ENCODE measurements at places on chromosomes 13 and 19. TPM values are rescaled to one million over a fixed set of nuclear protein-coding genes. Genes with fewer than 3 reads are reported as not detected.

DNA sequence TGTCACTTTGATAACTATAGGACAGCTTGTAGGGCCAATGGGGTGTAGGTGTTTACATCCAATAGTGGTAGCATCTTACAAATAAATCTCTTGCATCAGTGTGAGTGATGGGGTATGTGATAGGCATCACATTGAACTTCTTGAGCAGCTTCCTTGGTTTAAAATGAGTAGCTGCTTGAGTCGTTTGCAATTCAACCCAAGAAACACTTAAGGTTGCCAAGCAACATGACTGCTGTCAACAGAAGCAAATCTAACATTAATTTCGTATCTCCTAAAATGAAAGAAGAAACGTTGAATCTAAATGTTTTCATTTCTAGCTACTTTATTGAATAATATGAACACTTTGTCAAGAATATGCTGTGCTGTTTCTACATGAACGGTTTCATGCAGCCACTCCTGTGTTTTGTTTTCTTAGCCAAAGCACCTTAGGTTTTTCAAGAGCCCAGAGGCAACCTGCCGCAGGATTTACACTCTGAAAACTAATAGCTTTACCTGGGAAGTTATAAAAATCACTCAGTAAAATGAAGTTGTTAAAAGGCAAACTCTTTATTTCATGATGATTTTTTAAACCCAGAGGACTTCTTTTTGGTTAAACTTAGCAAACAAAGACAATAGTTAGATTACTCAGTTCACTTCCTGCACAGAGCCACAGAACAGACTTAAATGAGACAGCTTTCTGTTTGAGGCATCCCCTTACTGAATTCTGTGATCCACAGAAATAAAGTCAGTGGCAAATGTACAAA is 305.2 kb downstream of the MTUS2 start:
- no peak for DNase-seq

- no peak for DNase-seq
Measured at GRCh38 chr19:43682824-43683661, 13.1 kb upstream of the PLAUR start.

DNA sequence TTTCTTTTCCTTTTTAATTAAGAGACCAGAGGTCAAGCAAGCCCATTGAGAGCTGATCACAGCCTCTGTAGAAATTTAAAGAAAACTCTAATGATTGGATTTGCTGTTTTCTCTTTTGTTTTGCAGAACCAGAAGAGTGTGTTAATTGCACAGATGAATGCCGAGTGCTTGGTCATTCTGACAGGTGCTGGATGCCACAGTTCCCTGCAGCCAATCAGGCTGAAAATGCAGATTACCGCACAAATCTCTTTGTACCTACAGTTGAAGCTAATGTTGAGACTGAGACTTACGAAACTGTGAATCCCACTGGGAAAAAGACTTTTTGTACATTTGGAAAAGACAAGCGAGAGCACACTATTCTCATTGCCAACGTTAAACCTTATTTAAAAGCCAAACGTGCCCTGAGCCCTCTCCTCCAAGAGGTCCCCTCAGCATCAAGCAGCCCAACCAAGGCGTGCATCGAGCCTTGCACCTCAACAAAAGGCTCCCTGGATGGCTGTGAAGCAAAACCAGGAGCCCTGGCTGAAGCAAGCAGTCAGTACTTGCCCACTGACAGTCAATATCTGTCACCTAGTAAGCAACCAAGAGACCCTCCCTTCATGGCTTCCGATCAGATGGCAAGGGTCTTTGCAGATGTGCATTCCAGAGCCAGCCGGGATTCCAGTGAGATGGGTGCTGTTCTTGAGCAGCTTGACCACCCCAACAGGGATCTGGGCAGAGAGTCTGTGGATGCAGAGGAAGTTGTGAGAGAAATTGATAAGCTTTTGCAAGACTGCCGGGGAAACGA is 93.1 kb downstream of the PCDH17 start:
- DNase-seq: no peak

ZNF345 gene
- total RNA-seq: 9.1 TPM

DNA sequence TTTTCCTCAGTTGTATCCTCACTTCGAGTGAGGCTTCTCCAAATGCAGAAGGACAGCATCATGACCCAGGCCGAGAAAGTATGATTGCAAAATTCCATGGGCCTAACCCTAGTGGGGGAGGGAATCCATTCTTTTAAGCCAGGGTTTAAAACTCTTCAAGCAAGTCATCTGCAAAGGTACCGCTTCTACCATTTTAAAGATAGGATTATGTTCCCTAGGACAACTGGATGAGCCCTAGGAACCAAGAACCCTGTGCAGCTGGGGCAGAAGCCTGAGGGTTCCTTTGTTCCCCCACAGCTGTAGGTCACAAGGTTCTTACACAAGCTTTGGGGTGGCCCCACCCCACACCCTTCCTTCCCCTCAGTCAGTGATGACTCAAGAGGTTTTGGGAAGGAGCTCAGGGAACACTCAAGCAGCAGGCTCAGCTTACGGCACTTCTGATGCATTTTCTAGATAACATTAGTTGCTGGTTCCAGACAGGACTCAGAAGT is 13.5 kb downstream of the ARL11 start:
- no peak for DNase-seq

F7 gene
- not detected for total RNA-seq

- DNase-seq: no peak
Measured at GRCh38 chr13:48875047-48875446, 100.7 kb upstream of the FNDC3A start.

DNA sequence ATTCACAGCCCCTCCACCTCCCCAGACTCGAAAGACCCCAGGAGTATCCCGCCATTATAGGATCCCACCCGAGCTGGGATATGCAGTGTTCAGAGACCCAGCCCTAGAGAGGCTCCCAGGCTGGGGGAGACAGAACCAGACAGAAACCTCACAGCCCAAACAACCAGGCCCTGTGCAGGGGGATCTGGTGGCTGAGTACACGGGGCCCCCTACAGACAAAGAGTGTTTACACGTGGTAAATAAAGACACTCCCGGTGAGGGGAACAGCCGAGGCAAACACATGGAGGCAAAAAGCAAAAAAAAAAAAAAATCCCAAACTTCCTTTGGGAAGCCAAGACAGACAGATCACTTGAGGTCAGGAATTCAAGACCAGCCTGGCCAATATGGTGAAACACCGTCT is 25.1 kb downstream of the TINCR start:
- no peak for DNase-seq

GRCh38 chr19:40598918-40599307 is 2.3 kb upstream of the LTBP4 start:
- DNase-seq: no peak

- DNase-seq: no peak
Measured at GRCh38 chr19:42274065-42274682, 5.1 kb downstream of the CIC start.

- DNase-seq: no peak
Measured at GRCh38 chr13:77333594-77333993, 6.7 kb upstream of the MYCBP2 start.

C19orf38 gene
- total RNA-seq: 1.3 TPM

DNA sequence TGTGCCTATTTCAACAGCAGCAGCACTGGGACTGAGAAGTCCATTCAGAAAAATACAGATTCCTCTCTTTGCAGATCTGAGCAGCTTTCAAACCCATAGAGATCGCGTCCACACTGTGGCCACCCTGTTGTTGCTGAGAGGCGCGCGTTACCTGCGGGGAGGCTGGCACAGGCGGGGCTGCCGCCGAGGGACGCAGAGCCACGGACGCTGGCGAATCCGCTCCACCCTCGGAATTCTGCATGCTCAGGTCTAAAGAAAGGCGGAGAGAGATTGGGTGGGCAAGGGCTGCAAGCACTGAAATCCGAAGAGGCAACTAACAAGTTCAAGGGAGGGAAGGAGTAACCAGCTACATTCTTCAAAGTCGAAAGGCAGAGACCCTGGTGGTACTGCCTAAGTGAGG is 63.0 kb downstream of the RFX2 start:
- no peak for DNase-seq

DNA sequence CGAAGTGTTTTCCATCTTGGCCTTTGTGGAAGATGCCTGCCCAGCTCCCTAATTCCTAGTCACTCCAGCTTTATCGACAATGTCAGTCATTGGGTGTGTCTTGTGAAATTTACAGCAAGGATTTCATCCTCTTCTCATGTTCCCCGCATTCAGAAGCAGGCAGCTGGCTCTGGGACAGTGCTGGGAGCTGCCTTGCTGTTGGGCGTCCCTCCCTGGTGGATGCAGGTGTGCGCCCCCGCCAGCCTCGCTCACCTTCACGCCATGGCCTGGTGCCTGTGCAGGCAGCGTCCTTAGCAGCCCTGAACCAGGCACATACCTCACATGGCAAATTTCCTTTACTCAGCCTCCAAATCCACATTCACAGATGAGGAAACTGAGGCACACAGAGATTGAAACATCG is 39.7 kb upstream of the TFDP1 start:
- peak; percentile 11 for DNase-seq

DNA sequence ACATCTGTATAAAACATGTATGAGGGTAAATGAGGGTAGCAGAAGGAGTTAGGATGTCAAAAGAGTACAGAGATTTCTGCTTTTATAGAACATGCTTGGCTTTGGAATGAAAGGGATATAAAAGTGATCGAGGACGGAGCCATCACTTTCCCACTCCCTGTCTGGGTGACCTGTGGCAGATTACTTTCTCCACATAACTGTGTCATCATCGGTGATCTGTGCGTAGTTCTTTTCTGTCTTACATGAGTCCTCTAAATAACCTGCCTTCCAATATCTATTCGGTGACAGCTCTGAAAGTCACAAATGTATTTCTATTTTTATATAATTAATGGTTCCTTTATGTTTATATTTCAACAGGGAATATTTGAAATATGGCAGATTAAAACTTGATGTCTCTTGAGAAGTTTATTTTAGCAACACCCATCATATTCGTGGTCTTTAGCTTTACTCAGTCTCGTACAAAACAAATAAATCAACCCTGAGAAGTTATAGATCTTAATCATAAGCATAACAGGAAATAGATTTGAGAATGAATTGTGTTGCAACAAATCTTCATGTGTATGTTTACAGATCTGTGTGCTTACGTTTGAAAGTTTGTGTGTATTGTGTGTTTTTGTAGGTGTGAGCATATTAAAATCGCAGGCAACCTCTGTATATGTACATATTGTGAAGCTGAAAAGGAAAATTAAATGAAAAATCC is 1094.3 kb downstream of the EFNB2 start:
- DNase-seq: no peak

- no peak for DNase-seq
Measured at GRCh38 chr19:30107251-30107650, 165.2 kb downstream of the URI1 start.

GRCh38 chr13:84686973-84687372 is 804.7 kb upstream of the SLITRK1 start:
- no peak for DNase-seq

ZNF614 gene
- total RNA-seq: 10.6 TPM

GRCh38 chr13:113359571-113359970 is 4.4 kb downstream of the GRTP1 start:
- DNase-seq: no peak

DNA sequence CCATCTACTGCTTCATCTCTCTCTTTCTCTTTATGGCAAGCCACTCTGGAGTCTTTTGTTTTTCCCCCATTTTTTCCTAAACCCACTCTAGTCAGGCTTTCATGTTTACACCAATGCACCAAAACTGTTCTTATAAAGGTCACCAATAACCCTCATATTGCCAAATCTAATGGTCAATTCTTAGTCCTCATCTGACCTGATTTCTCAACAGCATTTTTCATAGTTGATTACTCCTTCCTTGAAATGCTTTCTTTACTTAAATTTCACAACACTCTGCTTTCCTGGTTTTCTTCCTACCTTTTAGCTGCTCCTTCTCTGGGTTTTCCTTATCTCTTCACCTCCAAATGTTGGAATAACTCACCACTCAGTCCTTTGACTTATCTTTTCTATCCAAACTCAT is 47.9 kb downstream of the MICU2 start:
- DNase-seq: no peak

- DNase-seq: no peak
Measured at GRCh38 chr13:19910336-19911072, 47.1 kb upstream of the ZMYM5 start.

DNA sequence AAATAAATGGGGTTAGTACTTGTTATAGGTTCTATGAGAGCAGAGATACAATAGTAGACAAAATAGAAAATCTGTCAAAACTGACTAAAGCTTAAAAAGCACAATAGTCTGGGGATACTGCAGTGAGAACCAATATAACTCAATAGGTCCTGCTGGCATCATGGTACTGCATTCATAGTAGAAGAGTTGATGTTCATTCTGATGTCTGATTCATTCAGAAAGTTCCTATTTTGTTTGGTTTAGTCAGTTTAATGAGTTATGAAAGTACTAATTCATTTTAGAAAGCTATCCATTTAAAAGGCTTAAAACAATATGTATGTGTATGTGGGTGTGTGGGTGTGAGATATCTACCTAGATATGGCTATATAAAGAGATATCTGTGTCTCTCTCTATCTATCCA is 152.8 kb downstream of the LHFPL6 start:
- no peak for DNase-seq

LENG9 gene
- 3.6 TPM for total RNA-seq

GRCh38 chr19:24142771-24143170 is 55.8 kb downstream of the ZNF254 start:
- DNase-seq: no peak

GRCh38 chr13:91620670-91621141 is 222.3 kb downstream of the GPC5 start:
- DNase-seq: no peak

SAFB2 gene
- total RNA-seq: 112 TPM

- DNase-seq: no peak
Measured at GRCh38 chr19:52785506-52785905, 1.1 kb downstream of the ZNF600 start.

DNA sequence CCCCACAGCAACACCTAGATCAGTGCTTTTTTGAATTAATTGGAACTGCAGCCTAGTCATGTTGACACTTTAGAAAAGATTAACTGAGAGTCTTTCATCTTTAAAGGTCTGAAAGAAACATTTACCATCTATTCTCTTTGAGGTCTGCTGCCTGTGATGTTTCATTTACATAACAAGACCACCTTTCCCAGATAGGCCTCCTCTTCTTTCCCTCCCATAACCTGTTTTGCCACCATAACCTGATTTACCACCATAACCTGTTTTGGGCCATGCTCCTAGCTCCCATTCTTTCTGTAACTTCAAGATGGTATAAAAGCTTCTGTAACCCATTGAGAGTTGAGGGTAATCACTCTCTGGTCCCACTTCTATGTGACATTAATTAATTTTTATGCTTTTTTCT is 320.8 kb downstream of the PCDH20 start:
- DNase-seq: no peak

DNA sequence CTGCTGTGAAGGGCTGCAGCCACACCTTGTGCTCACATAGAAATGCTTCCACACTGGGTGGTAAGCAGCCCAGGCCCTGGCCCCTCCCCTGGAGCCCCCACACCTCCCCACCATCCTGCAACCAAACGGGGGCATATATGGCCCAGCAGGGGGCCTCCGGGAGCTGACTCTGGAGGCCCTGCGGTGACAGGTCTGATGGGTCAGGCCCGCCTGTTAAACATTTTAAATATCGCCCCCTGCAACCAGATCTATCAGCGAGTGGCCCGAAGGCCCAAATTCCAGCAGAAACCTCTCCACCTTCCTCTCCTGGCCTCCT is 48.0 kb upstream of the KATNAL1 start:
- no peak for DNase-seq

NLRP4 gene
- not detected for total RNA-seq
